ENCODE measurements at places on chromosomes 7 and 10.
A peak's percentile ranks its signal among the peaks of the same experiment; 100 is the strongest.

DNA sequence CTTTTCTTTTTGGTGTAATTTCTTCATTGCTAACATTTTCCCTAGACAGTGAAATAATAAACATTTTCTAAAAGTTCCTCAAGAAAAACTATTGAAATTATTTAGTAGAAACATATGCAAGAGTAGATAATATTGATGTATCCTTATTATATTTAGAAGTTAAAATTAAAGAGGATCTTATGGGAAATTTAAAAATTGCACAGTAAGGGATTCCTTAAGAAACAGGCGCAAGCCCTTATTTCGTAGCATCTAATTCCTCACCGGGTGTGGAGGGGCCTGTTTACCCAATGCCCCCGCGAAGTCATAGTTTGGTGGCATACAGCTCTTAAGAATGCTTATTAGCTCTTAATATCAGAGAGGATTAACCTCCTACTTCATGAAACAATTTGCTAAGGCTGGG lies 467.1 kb downstream of the DNAJB6 start:
- no peak for DNase-seq

GRCh38 chr7:34361663-34362250 lies 296.3 kb upstream of the NPSR1 start:
- DNase-seq, result no peak

DNA sequence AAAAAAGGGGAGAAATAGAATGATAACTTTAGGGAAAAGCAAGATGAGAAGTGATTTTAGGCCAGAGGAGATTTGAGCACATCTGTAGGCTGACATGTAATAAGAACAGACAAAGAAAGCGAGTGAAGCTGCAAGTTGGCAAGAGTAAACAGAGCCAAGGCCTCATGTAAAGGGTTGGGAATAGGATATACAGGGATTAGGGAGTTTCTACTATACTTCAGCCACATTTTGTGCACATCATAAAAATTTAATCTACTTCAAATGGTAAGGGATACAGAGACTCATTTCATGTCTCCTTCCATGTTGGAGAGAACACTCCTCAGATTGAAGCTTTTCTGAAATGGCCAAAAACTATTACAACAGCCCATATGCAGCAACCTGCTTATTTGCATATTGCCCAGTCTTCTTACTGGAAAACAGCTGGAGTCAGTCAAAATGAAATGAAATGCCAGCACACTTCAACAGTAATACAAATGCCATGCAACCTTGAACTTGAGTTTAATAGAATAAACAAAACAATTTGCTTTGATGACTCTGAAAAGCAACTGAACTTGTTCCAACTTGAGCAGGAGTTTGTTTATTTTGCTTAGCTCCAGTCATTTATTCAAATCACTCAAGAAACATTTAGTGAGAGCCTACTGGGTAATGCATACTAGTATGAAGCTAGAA lies 49.9 kb downstream of the NRCAM start:
- no peak for DNase-seq

DNA sequence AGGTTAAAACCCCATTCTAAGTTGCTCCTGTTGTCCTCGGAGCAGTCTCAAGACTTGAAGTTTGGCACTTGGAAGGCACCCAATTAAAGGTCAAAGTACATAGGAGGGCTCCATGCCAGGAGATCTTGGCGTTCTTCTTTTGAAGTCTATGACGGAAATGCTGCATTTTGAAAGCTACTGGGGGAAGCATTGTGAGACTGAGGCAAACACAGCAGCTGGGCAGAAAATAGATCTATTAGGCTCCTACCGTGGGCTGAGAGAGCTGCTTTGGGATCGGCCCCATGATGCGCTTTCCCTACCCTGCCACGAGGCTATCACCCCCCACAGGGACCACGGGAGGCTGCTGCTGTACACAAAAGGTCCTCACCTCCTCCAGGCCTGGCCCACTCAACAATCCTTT lies 20.0 kb downstream of the KIAA1549 start:
- DNase-seq, result no peak

GRCh38 chr7:148831782-148832181 lies 52.3 kb downstream of the EZH2 start:
- no peak for DNase-seq

DNA sequence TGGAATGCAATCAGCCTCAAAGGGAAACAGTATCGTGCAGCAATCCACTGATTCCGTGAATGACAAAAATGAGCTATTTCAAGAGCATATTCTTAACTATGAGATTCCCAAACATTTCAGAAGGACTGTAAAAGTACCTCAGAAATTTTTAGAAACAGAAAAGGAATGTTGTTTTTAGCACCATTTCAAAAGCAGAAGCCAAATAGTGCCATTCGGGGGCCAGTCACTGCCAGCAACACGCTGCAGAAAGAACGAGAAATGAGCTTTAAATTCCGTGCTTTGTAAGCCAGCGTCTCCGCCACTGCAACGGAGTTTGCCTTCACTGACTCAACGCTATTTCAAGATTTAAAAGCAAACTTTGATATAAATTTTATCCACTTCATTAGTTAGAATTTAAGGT lies 6.3 kb downstream of the NUDT5 start:
- no peak for DNase-seq

DNA sequence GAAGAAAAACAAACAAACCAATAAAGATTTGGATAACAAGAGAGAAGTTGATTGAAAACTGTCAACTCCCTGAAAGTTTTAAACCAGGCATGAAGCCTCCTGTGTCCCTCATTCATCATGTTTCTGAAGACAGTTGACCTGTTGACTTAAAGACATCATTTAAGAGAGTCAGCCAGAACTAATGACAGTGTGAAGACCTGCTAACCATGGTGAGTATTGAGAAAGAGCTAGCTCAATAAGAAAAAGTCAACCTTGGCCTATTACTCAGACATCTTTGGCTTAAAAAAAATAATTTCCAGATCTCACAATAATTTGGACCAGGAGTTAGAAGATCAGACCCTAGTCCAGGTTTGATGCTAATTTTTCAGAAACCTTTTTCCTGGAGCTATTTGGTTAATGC lies 45.3 kb upstream of the ANKRD1 start:
- DNase-seq, result no peak

DNA sequence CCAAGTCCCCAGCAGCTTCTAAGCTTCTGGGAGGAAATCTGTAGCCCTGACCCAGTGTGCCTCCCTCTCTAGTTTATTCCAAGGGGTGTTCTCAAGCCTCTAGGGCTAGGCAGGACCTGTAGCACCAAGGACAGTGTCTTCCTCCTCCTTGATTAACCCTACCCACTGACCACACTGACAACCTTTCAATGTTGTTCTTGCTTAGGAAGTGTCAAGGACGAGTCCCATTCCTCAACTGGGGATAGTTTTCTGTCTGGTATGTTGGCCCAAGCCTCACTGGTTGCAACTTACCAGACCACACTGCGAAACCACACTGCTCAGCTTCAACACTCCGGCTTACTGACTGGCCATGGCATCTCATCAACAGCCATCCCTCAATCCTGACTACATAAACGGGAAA lies 100.0 kb downstream of the RNF216 start:
- no peak for DNase-seq

DNA sequence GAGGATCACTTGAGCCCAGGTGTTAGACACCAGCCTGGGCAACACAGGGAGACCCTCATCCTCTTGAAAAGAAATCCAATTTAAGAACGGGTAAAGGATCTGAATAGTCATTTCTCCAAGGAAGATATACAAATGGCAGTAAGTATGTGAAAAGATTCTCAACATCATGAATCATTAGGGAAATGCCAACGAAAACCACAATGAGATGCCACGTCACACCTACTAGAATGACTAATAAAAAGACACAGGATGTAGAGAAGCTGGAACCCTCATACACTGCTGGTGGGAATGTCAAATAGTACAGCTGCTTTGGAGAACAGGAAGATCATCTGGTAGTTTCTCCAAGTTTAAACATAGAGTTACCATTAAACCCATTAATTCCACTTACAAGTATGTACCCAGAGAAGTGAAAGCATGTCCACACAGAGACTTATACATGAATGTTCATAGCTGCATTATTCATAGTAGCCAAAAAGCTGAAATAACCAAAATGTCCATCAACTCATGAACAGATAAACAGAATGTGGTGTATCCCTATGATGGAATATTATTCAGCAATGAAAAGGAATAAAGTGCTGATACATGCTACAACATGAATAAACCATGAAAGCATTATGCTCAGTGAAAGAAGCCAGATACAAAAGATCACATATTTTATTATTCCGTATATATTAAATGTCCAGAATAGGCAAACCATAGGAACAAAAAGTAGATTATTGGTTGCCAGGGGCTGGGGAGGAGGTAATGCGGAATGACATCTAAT lies 13.1 kb upstream of the ZMIZ2 start:
- peak; percentile 33 for DNase-seq

GRCh38 chr7:5636914-5637313 lies 144.5 kb downstream of the RNF216 start:
- no peak for DNase-seq

DNA sequence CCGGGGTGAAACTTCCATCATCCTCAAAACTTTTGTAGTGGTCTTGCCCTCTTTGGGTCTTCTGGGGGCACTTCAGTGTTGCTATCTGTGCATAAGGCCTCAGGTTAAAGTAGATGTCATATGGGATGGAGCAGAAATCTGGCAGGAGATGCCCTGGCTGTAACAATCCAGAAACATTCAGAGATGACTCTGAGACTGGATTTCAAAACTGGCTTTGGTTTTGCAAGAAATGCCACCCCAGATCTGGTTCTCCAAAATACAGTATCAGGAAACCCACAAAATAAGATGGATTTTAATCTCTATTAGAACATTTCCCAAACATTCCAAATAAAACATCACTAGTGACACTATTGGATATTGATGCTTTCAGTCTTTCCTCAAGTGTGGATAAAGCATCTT lies 191.5 kb downstream of the REEP3 start:
- DNase-seq, result no peak

Data from stimulated activated CD4-positive, alpha-beta T cell treated with anti-CD3 and anti-CD28 coated beads, Interleukin-15, amount 100 ng/mL, for 48 hours (primary cell).